CD4-positive, alpha-beta T cell treated with Interleukin-17A for 1 hour (primary cell): ENCODE measurements at places on chromosomes 2 and 18.

GRCh38 chr18:2201036-2201600, 370.2 kb downstream of the METTL4 start:
- no peak for DNase-seq

GRCh38 chr2:10771786-10772185, 40.8 kb downstream of the PDIA6 start:
- DNase-seq: no peak

DNA sequence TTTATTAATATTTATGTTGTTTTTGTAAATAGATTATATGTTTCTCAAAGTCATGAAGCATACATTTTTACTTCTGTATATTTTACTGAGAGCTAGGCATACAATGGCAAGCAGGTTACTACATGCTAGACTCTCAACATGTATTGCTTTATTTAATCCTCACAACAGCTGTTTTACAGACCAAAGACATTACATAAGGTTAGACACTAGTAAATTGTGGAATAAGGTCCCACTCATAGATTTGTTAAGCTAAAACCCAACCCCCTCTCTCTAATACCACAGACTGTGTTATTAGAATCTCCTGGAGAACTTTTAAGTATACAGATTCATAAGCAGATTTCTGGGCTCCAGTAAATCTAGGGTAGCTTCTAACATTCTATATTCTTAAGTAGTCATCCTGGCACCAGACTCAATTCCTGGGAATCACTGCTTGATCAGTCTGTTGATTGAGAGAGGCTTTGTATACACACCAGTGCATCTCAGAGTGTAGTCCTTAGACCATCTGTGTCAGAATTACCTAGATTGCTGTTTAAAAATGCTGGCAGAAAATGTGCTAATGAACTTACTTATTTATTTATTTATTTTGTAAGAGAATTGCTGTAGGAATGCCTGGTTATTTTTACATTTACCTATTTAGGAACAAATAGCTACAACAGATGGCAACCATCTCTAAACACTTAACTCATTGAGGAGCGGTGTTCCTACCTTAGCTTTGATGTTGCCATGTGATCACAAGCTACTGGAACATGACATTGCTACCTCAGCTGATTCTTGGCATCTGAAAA, 153.5 kb upstream of the CAVIN2 start:
- DNase-seq: no peak

DNA sequence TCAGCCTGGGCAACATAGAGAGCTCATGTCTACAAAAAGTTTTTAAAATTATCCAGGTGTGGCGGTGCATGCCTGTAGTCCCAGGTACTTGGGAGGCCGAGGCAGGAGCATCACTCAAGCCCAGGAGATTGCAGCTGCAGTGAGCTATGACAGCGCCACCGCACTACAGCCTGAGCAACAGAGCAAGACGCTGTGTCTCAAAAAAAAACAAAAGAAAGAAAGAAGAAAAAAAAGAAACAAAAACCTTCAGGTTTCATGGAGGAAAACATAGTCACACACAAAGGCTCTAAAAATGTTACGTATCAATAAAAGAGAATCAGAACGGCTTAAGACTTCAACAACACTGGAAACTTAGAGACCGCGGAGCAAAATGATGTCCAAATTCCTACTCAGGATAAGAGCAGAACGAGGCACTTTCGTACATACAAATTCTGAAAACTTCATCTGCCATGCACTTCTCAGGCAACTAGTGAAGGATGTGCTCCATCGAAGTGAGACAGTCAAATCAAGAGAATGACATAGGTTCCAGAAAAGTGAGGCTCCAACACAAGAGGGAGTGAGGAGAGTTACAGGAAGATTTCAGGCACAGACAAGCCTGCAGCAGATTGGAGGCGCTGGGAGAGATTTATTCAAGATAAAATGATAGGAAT, 4.4 kb downstream of the HDLBP start:
- no peak for DNase-seq

DNA sequence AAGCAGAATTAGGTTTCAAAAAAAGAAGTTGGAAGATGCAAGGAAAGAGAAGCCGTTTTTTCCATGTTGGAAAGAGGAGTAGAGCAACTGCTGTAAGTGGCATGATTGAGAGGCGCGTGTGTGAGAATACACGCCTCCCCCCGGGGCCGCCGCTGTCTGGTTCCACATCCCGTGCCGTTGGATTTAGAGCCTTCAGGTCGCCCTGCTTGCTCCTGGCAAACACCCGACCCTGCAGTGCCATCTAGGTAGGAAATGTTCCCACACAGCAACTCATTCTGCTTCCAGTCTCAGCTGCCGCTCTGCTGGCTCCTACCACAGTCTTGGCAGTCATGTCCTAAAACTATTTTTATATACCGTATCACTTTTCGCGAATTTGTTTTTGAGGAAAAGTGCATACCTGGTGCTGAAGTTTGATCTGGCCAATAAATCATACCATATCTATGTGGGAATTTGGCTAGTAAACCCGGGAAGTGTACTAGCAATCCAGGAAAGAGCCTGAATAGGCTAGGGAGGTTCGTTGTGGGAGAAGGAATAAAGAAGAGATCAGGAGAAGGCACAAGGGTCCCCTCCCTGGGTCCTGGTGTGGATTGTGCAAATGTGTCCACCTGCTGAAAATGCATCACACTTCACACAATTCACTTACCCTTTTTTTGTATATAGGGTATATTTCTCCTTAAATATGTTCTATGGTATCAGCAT, 372.7 kb downstream of the FBXO15 start:
- no peak for DNase-seq

DNA sequence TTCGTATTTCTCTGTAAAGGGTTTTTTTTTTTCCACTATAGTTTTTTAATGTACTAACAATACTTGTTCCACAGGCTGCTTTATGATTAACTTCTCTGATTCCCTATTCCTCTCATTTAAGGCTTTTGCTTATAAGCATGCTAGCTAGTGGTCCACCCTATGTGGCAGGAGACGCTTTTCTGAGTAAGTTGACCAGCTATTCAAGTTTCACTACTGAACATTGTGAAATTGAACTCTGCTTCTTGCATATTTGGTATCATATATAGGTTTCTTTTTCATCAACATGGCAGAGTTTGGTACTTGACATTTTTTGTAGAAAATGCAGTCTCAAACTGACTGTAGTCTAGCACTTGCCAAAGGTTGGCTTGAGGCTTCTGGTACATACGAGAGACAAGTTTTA, 74.2 kb downstream of the OTX1 start:
- DNase-seq: no peak

- DNase-seq: no peak
Measured at GRCh38 chr2:8819194-8819593, 18.2 kb downstream of the KIDINS220 start.

DNA sequence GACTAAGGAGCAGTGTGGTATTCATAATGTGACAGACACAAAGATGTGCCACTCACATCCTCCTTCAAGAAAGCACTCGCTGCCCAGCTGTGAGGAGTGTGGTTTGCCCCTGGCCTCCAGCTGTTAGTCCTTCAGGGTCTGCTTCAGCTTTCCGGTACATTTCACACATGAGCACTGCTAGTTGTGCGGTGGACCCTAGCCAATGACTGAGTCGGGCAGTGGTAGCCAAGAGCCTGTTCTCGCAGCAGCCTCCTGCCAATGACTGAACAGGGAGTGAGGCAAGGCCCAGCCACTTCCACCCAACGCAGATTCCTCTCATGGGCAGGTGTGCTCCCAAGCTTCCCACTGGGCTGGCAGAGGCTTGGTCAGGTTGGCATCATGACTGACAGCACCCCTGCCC, 254.3 kb downstream of the RBM43 start:
- DNase-seq: no peak

- no peak for DNase-seq
Measured at GRCh38 chr2:66443186-66443978, 8.5 kb downstream of the MEIS1 start.

- peak; percentile 67 for DNase-seq
Measured at GRCh38 chr2:98734162-98734561, 3.2 kb upstream of the MGAT4A start.

GRCh38 chr2:149099298-149099697, 60.8 kb downstream of the LYPD6B start:
- no peak for DNase-seq

- no peak for DNase-seq
Measured at GRCh38 chr2:101147971-101148370, 3.2 kb downstream of the TBC1D8 start.

GRCh38 chr2:69652206-69652605, 8.7 kb upstream of the AAK1 start:
- DNase-seq: no peak

- no peak for DNase-seq
Measured at GRCh38 chr2:232170396-232170795, 208.2 kb upstream of the ALPP start.

DNA sequence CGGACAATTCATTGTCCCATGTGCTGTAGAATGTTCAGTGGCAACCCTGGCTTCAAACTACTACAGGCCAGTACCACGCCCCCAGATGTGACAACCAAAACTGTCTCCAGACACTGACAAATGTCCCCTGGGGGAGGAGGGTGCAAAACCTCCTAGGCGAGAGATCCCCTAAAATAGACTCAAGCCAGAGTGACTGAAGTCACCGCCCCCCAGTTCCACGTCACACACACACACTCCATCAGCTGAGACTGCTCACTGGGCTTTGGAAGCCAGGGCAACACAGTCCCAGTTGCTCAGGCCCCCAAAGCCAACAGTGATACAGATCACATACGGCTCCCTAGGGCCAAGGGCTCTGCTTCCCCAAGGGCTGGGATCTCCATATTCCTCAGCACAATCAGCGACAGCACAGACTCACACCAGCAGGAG, 19.1 kb downstream of the HDAC4 start:
- DNase-seq: peak; percentile 23

GRCh38 chr2:157259386-157259785, 1.9 kb downstream of the GALNT5 start:
- DNase-seq: no peak

DNA sequence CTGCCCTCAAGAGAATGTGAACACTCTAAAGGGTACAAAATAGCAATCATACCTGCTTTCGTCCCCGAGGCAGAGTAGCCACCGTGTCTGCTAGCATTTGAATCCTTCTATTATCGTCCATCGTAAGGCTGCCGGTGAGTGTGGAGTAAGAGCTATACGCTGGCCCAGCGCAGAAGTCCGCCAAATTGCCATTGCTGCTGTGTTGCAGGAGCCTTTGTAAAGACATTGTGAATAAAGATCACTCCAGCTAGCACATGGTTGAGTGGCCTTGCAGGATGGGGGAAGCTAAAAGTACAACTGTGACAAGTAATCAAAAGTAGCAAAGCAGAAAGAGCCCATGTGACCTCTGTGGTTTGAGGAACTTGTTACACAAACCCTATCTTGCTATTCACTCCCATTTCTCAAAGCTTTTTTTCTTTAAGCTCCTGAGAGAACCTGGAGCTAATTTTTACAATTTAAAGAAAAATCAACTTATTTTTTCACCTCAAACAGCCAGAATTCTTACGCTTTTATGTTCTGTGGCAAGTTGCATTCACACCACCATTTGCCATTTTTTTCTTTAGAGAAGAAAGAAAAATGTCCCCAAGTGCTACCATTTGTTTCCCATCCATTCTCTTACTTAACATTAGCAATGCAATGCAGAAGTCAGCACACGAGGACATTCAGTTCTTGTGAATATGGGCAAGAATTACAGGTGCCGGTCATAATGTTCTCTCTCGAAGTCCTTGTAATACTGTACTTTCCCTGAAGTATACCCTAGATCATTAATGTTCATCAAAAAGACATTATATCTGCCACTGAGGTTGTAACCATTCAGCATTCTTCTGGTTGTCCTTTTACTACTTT, at the start of gene CYTIP:
CYTIP (minus strand) TSS at position 295 of the 846 bp plus-strand sequence; CDS start at position 226, 69 bp downstream.
- DNase-seq: peak; percentile 86

DNA sequence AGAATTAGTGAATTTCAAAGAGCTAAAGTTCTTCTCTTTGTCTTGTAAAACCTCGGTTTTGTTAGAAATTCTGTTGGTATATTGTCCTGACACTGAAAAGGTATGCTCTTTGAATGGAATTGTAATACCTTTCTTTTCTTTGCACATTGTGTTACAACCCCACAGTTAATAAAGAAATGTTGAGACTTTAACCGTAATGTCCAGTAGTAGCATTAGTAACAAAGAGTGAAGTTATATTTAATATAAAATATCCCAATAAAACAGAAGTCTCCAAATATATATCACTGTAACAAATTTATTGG, 69.8 kb downstream of the EHBP1 start:
- no peak for DNase-seq

GRCh38 chr2:46050489-46050888, 246.7 kb upstream of the EPAS1 start:
- no peak for DNase-seq

GRCh38 chr2:147718831-147719230, 126.0 kb upstream of the ACVR2A start:
- no peak for DNase-seq

DNA sequence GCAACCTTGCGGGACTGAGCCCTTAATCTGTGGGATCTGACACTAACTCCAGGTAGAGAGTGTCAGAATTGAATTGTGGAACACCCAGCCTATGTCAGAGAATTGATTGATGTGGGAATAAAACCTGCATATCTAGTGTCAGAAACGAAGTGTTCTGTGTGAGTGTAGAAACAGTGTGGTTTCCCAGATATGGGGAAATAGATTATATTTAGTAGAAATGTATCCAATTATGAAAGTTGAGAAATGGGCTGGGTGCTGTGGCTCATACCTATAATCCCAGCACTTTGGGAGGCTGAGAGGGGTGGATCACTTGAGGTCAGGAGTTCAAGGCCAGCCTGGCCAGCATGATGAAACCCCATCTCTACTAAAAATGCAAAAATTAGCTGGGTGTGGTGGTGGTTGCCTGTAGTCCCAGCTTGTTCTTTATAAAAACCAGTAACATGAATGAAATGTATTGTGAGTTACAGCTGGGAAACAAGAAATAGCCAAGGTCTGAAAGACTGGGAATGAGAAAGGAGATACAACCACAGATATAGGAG, 4.3 kb upstream of the TP53I3 start:
- DNase-seq: no peak

DNA sequence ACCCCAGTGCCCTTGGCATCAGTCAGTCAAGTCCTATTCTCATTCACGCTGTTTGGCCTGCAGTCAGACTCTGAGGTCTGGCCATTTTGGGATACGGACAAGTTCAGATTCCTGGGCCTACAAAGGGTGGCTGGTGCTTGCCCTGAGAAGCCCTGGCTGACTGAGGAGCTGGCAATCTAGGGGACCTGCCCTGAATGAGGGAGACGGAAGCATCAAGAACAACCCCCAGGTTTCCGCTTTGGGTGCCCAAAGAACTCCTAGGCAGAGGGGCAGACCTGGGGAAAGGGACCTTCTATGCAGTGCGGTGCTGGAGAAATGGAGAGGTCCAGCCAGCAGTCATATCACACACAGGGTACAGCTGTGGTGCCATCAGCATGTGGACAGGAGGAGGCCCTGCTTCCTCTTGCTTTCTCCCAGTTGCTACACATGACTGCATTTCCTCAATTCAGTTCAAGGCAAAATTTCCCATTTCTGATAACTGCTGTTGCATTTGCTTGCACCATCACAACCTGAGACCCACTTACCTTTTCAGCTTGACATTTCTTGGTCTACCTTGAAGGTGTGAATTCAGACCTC, 70.9 kb upstream of the LGALSL start:
- no peak for DNase-seq
